ENCODE measurements at places on chromosomes 2 and 18.

- no peak for DNase-seq
Observed at GRCh38 chr18:39481281-39481680, 1915.7 kb upstream of the CELF4 start.

DNA sequence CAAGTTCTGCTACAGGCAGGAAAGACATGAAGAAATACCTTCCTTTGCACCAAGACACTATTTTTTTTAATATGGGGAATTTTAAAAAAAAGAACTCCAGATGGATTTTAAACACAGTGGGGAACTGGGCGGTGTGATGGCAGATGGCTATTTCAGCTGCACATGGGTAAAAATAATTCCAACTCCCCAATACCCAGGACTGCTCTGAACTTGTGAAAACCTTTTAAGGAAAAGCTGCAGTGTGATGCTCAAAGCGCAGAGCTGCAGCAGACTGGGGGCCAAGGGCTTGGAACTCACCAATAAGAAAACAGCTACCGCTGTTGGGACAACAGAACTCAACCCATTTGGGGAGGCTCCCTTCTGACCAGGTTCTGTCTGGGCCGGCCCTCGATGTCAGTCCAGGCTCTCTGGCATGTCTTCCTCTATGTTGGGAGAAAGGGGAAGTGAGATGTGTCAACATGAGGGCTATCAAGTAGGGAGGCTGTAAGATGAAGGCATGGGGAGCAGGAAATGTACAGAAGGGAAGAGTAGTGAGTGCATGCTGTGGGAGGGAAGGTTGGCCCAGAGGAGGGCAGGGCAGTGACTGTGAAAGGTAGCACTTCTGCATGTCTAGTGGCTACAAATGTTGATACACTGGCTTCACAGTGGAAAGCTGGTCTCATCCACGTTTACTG is 64.0 kb upstream of the SLC14A2 start:
- DNase-seq: no peak

DNA sequence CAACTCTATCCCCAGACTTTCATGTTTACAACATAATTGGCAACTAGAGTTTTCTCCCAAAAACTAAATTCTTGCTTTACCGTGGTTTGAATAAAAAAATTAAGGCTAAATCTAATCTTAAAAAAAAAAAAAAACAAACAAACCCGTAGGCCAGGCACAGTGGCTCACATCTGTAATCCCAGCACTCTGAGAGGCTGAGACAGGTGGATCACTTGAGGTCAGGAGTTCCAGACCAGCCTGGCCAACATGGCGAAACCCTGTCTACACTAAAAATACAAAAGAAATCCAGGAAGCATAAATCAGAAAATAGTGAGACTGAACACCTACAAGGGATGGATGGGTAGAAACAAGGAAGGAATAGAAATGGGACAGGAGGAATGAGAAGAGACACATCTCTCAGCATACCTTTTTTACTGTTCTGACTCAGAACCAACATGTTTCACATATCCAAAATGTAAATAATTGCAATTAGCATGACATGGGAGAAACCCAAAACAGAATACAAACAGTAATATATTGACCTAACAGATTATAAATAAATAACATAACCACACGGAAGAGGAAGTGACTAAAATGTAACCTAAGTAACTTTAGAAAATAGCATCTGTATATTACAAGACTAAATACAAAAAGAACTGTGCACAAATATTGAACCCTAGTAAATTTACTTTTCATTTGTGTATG is 17.5 kb downstream of the MGAT4A start:
- no peak for DNase-seq

- DNase-seq: no peak
Observed at GRCh38 chr2:127048969-127049897, 57.7 kb downstream of the BIN1 start.

- no peak for DNase-seq
Observed at GRCh38 chr2:38722271-38723061, 28.7 kb downstream of the SRSF7 start.

GRCh38 chr2:240956171-240956934 is 42.1 kb upstream of the SNED1 start:
- DNase-seq: no peak

DNA sequence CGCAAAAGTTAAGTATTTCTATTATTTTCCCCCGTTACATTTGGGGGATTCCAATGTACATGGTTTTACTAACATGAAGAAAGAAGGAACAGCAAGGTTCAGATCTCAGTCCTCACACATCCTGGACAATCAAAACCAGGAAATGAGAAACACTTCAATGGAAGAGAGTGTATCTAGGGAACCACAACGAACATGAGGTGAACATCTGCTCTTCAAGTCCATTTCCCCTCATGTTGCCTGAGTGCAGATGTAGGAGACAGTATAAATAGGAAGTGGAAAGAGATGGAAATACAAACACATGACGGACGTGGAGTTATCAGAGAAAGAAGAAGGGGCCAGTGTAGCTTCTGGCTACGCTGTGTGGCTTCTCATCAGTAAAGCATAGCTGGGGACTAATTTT is 52.6 kb downstream of the CHN1 start:
- DNase-seq: no peak

DNA sequence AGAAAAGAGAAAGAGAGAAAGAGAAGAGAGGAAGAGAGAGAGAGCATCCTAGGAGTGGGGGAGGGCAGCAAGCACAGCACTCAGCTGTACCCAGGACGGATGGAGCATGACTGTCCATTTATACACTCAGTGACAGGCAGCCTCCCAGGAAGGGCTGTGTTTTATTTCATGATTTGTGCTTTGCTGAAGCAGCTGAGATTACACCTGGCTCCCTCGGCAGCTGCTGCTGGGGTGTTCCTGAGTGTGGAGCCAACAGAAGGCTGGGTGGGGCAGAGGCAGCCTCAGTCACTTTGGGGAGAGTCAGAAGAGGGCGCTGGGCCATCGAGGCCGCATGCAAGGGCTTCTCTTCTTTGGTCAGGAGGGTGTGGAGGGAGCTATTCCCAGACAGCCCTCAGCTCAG is 47.8 kb upstream of the TEX51 start:
- DNase-seq: no peak

GRCh38 chr2:137192366-137193310 is 427.3 kb downstream of the THSD7B start:
- no peak for DNase-seq

DNA sequence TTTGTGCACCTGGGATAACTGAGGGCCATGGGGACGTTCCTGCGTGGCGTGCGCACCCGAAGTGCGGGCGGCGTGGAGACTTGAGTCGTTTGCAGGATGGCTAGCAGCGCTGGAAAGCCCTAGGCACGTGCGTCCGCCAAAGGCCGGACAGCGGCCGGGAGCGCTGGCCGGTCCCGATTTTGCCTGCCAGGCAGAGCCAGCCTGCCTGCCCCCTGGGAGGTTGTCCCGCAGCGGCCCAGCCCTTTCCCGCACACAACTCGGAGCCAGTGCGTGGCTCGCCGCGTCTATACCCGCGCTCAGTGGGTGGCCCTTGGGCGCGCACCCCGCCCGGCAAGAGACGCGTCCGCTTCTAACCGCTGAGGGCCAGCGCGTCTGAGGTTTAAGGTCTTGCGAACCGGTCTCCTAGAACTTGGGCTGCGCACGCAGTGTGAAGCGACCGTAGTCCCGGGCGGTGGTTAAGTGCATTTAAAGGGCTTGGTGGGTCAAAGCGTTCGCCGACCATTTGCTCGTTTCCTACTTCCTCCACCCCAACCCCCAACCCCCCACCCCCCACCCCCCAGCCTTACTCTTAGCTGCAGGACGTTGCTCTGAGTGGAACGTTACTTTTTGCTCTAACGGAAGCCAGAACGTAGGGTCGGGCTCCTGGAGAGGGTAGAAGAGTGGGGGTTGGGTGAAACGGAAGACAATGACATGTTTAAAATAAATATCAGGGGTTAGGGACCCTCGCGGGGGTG is 627 bp downstream of the CDCA7 start:
- no peak for DNase-seq

DNA sequence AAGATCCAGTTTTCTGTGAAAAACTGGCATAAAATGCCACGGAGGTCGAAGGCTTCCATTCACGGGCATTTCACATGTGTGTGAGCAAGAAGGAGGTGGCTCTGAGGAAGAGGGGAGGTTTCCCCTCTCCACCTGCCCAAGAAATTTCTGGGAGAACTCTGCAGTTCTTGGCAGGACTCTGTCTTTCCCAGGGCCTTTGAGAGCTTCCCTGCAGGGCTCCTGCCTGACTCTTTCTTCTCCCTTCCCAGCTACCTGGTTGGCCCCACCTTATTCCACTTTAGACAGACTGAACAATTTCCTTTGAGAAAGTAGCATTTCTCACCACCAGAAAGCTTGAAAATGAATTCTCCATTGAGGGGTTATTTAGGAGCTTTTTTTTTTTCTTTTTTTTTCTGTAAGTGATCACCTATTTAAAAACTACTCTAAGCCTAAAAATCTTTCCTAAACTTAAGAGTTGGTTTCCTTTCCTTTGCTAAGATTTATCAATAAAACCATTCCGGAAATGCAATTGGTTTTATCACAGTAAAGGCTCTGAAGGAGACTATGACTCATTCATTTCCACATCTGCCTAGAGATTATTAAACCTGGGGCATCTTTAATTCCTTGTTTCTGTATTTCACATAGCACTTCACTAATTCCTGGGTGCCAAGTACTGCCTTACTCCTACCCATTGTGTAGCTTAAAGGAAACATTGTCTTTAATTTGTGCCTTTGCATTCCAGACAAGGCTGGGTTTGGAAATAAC is 59.3 kb downstream of the UNC80 start:
- no peak for DNase-seq

- no peak for DNase-seq
Observed at GRCh38 chr2:37829616-37830395, 95.3 kb upstream of the RMDN2 start.

GRCh38 chr2:121235542-121235941 is 49.5 kb downstream of the TFCP2L1 start:
- DNase-seq: no peak

DNA sequence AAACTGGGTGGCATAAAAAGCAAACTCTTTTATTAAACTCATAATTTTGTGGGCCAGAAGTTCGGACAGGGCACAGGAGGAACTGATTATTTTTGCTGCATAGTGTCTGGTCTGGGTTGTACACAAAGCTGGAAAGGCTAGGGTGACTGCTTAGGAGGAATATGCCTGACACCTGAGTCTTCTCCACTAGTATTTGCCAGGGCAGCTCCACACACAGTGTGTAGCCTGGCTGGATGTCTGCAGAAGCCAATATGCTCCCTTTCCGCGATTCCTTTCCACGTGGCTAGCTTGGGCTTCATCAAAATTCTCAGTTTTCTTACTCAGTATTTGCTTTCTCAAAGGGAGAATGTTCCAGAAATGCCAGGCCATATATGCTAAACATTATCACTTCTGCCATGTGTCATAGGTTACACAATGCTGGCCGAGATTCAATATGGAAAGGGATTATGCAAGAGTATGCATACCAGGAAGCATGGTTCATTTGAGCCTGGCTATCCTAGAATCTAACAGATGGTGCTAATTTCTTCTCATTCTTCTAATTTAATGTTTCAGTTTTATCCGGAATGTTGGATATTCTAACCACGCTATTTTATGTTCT is 142.7 kb upstream of the DOK6 start:
- DNase-seq: no peak

- no peak for DNase-seq
Observed at GRCh38 chr2:64930258-64930671, 58.9 kb upstream of the SLC1A4 start.

DNA sequence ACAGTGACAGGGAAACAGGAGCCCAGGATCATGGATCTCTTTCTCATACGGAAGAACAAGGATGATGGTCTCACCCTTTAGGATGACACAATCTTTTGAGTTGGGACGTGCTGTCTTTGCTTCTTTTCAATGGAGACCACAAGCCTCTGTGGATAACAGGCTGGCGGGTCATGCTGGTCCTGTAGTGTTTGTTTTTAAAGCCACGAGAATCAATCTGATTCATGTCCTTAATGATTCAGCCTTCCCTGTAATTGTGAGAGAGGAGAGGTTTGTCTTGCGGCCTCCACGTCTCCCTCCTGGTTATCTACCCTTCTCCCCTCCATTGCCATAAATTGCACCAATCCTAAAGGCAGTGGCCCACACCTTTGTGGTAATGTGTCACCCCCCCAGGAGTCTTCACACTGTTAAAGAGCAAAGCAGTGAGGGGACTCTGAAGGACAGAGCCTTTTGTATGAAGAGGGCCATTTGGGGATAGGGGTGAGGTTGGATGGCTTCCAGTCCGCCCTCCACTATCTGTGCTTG is 87.7 kb upstream of the TGFA start:
- DNase-seq: no peak

DNA sequence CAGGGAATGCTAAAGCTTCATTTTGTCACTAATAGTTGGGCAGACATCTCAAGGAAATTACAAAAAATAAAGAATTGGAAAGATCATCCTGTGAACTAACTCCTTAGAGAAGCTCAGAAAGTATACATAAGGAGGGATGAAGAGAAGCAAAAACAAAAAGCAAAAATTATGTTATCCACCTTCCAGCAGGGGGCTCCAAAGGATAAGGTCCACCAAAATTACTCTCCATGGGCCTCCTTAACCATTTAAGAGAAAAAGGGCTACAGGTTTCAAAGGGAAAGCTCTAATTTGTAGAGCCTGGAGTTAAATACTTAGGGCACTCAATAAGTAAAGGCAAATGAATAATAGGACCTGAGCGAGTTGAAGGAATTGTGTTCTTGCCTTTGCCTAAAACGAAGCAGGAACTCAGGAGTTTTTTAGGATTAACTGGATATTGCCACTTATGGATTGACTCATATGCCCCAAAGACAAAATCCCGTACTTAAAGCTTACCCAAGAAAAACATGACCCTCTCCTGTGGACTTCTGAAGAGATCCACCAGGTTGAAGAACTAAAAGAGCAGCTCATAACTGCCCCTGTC is 1167.9 kb downstream of the DSC3 start:
- DNase-seq: no peak

DNA sequence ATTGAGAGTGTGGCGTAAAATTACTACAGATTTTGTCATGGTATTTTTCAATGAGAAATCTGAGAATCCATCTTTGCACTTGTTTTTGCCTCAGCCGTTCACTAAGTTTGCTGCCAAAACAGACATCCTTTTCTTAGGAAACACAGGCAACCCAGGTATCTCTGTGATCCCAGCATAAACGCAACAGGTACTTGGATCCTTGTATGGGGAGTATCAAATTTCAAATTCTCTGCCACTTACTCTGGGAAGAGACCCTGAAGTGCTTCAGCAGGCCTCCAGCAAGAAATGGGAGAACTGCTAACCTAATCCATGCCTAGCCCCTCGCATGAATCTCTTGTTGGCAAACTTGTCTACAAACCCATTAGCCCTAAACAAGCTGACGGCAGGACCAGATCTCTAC is 83.1 kb downstream of the BCL11A start:
- no peak for DNase-seq

All from hippocampal formation (tissue), 2 donors.